Glomerular endothelial cell (primary cell): ENCODE measurements at places on chromosomes 7 and 10.

- no peak for DNase-seq
These were observed 64.5 kb upstream of the PDLIM1 start for GRCh38 chr10:95355301-95355700.

- DNase-seq, result no peak
These were observed 49.5 kb upstream of the SAMD8 start for GRCh38 chr10:75061709-75062505.

GRCh38 chr7:158072991-158073730 lies 514.5 kb downstream of the PTPRN2 start:
- no peak for DNase-seq

- DNase-seq, result no peak
These were observed 213.3 kb downstream of the WDR11 start for GRCh38 chr10:121064491-121064890.

- no peak for DNase-seq
These were observed 25.2 kb downstream of the GET4 start for GRCh38 chr7:901388-902154.

DNA sequence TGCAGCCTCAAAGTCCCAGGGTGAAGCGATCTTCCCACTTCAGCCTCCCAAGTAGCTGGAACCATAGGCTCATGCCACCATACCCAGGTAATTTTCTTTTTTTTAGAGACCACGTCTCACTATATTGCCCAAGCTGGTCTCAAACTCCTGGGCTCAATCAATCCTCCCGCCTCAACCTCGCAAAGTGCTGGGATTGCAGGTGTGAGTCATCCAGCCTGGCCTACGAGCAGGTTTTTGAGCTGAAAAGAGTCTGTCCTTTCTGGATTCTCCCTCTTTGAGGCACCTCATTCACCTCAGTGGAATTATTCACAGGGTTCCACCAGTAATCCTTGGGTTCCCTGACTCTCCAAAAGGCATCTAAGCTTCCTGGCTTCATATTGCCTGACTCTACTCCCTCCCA lies 7.6 kb upstream of the LEP start:
- DNase-seq, result no peak
